ENCODE measurements at places on chromosomes 12 and 14.

- DNase-seq = no peak
These were observed 25.3 kb downstream of the MYBPC1 start for GRCh38 chr12:101619858-101620761.

DNA sequence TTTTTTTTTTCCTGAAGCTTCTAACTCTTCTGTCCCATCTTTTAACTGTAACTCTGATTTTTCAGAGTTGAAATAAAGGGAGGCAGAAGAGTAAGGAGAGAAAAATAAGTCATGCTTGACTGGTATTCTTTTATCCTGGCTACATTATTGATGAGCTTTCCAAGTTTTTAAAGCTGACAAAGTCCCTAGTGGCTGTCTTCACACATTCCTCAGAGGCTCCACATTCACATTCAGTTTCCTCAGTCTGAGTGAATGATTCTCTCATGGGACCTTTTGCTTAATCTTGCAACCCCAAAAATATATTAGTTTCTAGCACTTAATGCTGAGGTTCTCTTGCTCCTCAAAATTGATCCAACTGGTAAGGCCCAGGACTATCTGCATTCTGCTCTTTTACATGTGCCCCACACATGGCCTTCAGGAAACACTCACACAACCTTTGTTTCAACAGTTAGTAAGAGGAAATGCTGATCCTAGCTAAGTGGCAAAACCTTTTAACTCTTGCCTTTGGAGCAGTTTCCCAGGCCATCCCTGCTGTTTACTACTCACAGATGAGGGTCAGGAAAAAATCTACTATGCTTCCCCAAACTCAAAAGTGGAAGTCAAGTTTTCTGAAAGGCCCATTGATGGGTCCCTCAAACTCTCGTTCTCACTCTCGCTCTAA lies 61.7 kb upstream of the SLC6A15 start:
- no peak for DNase-seq

GRCh38 chr12:81080431-81080983 lies 2.6 kb downstream of the ACSS3 start:
- DNase-seq = no peak

- peak; percentile 58 for DNase-seq
These were observed 45.9 kb upstream of the IFNG-AS1 start for GRCh38 chr12:67943141-67943892.

GRCh38 chr12:101491329-101491728 lies 16.2 kb downstream of the SPIC start:
- DNase-seq = no peak

DNA sequence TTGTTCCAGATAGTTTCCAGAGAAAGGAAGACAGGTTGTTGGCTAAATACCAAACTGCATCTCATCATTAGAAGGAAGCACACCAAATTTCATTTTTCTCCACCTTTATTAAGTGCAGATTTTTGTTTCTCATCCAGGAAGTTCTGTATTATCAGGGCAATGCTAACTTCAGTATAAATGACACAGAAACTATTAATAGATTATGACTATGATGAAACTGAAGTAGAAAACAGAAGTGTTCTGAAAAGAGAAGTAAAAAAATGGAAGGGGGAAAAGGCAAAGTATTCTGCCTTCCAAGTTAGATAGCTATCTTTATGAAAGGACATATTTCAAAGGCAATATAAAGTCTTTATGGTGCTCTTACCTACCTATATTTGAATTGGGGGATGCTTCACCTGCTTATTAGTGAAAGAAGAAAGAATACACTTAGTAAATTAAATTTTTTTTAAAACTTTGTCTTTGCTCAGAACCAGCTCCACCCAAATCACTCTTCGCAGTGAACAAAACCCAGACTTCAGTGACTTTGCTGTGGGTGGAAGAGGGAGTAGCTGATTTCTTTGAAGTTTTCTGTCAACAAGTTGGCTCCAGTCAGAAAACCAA lies 223.9 kb downstream of the PTPRO start:
- no peak for DNase-seq

- no peak for DNase-seq
These were observed 26.7 kb downstream of the CLEC1A start for GRCh38 chr12:10072131-10072530.

DNA sequence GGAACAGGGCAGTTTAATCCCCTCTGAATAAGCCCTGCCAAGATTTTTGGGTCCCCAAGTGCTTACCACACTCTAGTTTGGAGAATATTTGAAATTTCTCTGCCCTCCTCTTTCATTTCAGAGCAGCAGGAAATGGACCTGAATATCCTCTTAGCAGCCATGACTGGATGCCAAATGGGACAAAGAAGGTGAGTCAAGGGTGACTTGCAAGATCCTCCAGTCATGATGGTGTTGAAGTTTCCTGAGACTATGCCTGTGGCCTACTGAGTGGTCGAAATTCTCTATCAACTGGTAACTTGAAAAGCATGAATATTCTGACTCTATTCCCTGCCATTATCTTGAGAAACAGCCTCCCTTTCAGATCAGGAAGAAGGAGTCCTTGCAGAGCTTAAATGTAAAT lies 1674.7 kb upstream of the SEL1L start:
- DNase-seq = no peak

GRCh38 chr12:26239122-26239851 lies 43.9 kb downstream of the SSPN start:
- DNase-seq = no peak

GRCh38 chr12:57139796-57140649 lies 7.4 kb downstream of the LRP1-AS start:
- DNase-seq = no peak

- DNase-seq = no peak
These were observed 402.2 kb downstream of the AEBP2 start for GRCh38 chr12:19841451-19841850.

- no peak for DNase-seq
These were observed 285.2 kb upstream of the SYT10 start for GRCh38 chr12:33724867-33725266.

DNA sequence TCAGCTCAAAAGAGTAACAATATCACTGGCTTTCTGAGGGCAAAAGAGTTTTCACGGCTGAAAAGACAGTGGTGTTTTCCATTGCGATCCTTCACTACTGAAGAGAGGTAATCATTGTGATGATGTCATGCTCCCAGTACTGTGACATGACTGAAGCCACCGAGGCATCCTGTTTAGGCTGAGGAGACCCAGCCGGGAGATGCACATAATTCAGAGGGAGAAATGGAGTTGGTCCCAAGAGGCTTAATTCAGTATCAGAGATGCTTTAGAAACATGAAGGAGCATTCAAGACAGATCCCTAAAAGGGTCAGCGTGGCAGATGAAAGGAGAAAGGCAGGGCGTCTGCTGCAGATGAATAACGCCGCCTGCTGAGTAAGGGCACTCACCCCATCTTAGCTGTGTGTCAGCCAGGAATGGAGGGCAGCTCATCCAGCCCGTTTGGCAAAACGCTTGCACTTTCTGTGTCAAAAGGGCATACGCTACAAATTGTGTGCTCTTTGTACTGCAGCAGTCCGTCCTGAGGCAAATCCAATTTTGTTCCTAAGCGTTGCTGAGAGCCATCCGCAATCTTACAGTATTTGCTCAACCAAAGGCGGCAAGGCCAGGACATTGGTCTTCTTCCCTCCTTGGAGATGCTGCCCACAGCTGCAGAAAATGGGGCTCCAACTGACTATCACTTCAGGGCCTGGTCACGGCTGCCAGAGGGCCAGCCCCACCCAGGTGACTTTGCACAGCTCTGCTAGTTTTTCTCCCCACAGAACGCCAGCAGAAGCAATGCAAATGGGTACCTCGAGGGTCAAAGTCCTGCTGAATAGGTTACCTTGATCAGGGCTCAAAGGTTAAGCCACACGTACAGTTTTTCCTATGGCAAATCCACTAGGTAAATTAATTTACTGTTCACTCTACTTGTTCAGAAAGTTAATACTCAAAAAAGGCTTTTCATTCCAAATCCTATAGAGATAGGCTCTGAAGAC lies 23.5 kb downstream of the CCDC92 start:
- DNase-seq = no peak

- DNase-seq = no peak
These were observed 44.6 kb upstream of the PTGDR start for GRCh38 chr14:52222901-52223300.

DNA sequence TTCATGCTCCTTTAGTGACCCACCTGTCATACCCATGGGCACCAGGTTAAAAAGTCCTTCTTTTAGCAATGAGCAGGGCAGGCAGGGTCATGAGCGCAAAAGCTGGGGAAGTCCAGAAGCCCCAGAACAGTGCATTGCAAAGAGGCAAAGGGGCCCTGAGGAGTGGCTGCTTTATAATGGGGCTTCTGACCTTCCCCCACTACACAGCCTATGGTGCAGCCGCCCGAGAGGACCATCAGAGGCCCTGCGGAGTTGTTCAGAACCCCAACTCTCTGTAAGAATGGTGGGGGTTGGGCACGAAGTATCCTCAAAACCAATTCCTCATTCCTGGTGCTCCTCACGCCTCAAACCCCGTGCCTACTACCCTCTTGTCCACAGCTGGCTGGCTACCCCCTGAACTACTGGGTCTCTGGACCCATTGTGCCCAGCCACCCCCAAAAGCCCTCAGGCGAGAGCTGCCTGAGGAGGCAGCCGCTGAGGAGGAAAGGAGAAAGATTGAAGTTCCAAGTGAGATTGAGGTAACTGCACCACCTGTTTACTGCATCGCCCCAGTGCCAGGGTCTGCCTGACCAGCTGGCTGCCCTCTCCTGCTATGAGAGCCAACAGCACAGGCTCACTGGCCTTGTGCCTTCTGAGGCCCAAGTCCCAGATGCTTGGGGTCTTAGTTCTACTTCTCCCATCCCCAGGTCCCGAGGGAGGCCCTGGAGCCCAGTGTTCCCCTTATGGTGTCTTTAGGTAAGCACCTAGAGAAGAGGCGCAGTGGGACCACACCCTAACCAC lies 6.7 kb downstream of the REC8 start:
- no peak for DNase-seq

GRCh38 chr12:30707613-30708342 lies 12.1 kb upstream of the IPO8 start:
- DNase-seq = no peak

GRCh38 chr14:88904206-88904647 lies 79.8 kb downstream of the TTC8 start:
- no peak for DNase-seq

DNA sequence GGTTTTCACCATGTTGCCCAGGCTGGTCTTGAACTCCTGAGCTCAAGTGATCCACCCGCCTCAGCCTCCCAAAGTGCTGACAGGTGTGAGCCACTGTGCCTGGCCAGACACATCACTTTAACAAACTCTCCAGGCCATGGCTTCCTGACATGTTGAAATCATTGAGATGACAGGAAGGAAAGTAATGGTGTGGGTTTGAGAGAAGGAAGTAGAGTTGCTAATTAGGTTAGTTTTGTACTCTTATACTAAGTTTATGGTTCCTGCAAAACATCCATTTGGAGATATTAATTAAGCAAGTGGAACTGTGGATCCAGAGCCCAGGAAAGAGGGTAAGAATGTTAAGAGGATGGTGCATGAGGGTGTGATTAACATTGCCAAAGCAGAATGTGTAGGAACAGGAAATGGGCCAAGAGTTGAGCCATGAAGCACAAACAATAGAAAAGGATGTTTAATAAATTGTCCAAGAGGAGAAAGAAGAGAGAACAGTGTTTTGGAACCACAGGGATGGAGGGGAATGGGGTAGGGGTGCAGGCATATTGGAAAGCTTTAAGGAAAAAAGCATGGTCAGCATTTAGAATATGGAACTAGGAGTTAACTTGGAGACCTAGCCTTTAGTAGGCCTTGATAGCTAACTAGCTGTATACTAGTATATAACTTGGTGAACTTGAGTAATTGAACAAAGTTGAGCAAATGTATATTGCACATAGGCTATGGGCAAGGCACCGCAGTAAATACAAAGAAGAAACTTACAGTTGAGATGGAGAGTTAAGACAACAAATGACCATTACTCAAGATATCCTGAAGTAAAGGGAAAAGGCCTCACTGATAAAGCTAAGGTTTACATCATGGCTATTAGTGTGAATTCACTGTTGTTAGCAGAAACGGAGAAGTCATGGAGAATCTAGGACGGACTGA lies 91.3 kb upstream of the DNM1L start:
- no peak for DNase-seq

- no peak for DNase-seq
These were observed 6.6 kb upstream of the KRT76 start for GRCh38 chr12:52783563-52784316.

GRCh38 chr14:68780358-68781160 lies 12.3 kb downstream of the ZFP36L1 start:
- no peak for DNase-seq

DNA sequence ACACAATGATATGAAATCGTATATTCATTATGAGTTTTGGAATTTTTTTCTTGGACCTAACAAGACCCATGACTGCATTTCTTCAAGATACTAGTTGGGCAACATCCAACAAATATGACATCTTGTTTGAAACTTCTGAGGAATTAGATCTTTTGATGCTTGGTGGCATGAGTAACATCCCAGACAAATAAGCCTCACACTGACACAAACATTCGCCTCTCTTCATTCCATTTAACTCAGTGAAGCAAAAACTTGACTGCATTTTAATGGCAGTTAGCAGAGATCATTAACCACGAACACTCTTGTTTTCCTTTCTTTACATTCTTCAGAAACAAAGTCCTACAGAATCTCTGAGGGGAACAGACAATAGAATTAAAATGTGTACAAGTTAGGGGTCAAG lies 758.3 kb downstream of the C12orf50 start:
- DNase-seq = peak; percentile 29

DNA sequence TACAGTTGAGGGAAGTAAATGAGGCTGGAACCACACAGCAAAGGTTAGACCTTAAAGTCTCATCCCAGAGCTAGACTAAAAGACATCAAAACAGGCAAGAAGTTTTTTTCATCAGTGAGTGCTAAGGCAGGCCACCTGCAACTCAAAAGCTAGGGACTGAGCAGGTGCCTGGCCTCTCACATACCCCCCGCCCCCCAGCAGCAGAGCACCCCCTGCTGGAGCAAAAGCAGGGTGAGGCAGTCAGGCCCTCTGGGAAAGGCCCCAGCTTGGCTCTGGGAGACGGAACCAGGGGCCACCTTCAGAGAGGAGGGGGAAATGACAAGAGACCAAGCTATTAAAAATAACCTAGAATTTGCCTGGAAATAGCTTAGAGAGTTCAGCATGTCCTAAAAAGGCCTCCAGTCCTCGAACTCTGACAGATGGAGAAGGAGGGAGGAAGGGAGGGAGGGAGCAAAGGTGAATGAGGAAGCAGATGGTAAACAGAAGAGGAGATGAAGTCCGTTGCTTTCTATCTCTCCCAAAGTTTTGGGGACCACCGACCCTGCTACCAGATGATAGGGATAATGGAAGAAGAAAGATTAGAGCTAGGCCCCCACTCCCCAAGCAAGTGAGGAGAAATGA lies 1.8 kb downstream of the ITGA7 start:
- no peak for DNase-seq

DNA sequence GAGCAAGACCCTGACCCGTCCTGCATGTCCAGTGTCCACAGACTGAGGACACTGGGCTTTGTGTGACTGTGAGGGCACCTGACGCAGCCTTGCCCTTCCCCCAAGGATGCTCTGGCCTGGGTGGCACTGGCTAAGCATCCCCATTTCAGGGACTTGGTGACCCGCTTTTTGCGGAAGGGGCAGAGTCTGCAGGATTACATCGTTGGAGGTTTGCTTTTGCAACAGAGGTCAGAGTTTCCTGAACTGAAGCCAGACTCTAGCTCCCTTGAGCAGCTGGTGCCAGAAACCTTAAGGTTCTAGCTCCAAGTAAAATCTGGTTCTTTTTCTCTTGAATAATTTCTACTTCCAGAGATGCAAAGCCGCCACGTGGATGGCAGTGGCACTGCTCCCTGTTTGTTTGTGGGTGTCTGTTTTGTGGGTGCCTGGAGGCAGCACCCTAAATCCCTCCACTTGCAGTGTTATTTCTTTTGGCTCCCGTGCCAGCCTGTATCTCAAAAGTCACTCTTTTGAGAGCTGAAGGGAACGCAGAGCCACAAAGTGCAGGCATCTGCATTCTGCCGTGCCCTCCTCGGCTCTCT lies 184.7 kb downstream of the TSPAN9 start:
- no peak for DNase-seq
